BJ (cell line): ENCODE measurements at places on chromosomes 6 and 20. TPM values are rescaled to one million over a fixed set of nuclear protein-coding genes. Genes with fewer than 3 reads are reported as not detected.

GRCh38 chr20:45611054-45611453 lies 18.5 kb upstream of the WFDC10A start:
- peak; percentile 48 for DNase-seq

GRCh38 chr6:25042036-25042521 lies 106.3 kb upstream of the RIPOR2 start:
- no peak for DNase-seq

GRCh38 chr6:119323931-119324330 lies 25.6 kb downstream of the MAN1A1 start:
- DNase-seq: no peak

DNA sequence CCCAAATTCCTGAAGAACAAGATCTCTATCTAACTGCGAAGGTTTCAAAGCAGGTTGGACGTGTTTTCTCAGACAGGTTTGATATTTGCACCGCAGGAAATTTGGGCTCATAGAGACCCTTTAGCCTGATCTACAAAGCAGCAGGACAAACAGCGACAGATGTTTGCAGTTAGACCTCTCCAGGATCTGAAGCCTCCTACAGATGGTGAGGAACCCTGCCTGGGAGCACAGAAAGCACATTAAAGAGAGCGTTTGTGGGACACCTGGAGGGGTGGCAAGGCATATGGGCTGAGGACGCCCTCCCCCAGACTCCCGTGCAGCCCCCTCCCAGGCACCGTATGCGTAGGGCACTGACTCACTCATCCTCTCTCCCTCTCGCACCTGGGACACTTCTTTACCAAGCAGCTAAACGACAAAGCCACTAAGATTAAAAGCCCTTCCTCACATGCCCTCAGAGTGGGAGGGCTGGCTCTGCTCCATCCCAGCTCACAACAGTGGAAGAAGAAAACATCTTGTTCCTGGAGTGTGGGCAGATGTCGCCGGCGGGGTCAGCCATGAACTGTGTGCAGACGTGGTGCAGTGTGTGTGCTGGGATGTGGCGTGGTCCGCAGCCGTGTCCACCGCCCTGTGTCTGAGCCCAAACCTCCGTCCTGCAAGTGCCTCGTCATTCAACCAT lies 249.7 kb upstream of the AFDN start:
- no peak for DNase-seq

CST5 gene
- polyA plus RNA-seq: not detected in 2 replicates

FAM209B gene
- polyA plus RNA-seq: 0.33 TPM in 1 of 2 replicates, not detected in the other

GRCh38 chr6:108463784-108464183 lies 96.9 kb upstream of the FOXO3 start:
- DNase-seq: no peak

DNA sequence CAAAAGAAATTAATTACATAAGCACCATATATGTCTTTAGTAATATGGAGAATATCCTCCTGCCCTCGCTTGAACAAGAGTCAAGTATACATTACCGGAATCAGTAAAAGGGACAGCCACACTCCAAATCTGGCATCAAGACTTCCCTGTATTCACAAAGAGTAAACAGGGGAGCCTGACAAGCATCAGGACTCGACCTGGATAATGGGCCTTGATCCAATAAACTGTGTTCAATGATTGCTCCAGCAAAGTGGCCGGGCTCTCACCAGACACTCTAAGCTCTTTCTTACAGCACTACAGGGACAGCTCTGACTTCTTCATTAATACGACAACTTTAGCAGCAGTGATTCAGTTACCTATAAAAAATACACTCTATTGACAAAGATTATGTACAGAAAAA lies 307.9 kb upstream of the POU3F2 start:
- DNase-seq: no peak

DNA sequence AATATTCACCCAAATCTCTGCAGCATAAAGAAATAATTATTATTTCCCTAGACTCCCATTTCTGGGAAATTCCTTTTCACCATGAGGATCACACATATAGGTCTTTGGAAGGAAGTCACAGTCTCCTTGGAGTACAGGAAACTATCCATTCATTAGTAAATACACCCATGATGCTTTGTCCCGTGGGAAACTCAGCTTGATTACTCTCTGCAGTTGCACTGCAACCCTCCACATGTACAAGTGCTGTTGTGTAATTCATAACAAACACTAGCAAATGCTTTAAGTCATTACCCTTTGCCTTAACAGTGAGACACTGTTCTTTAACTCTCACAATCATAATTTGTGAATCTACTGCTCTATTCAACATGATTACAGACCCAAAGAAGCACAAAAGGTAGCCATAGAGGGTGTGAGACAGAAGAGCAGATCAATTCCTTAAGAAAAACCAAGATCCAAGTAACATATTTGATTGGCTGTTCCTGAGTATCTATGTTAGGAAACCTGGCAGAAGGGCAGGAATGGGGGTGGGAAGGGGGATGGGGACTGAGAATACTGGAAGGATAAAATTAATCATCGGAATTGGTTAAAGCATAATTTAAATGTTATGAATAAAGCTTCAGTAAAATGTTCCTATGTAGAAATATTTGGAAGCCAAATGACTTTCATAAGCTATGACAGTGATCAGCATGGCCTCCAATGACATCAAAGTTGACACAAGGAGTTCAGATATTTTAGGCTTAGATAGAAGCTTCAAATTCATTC lies 268.0 kb downstream of the HACE1 start:
- no peak for DNase-seq

GRCh38 chr6:17099401-17100059 lies 2.3 kb upstream of the STMND1 start:
- DNase-seq: no peak

GRCh38 chr6:55101157-55101556 lies 73.2 kb upstream of the HCRTR2 start:
- no peak for DNase-seq

TMEM151B gene
- polyA plus RNA-seq: not detected in 2 replicates

GRCh38 chr20:4427940-4428586 lies 293.6 kb upstream of the PRND start:
- DNase-seq: no peak

- no peak for DNase-seq
These were observed 537 bp downstream of the PPIL4 start for GRCh38 chr6:149545258-149545753.

DNA sequence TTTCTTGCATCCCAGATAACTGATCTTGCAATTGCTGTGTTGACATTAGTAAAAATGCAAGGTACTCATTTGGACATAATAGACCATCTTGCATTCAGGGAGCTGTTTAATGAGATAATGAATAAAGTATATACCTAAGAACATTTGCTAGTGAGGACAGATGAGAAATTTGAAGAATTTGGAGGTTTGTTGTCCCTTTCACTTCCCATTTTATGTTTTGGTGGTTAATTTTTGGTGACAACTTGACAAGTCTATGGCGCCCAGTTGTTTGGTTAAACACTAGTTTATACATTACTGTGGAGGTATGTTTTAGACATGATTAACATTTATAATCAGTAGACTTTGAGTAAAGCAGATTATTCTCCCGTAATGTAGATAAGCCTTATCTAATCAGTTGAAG lies 300.2 kb upstream of the SYNCRIP start:
- no peak for DNase-seq

PTCHD4 gene
- polyA plus RNA-seq: 2.1 and 3.1 TPM in 2 replicates

MMP24OS gene
- polyA plus RNA-seq: 45.4 and 47.6 TPM in 2 replicates

CHRNA4 gene
- polyA plus RNA-seq: not detected in 2 replicates

ADGB gene
- polyA plus RNA-seq: not detected in 2 replicates

DNA sequence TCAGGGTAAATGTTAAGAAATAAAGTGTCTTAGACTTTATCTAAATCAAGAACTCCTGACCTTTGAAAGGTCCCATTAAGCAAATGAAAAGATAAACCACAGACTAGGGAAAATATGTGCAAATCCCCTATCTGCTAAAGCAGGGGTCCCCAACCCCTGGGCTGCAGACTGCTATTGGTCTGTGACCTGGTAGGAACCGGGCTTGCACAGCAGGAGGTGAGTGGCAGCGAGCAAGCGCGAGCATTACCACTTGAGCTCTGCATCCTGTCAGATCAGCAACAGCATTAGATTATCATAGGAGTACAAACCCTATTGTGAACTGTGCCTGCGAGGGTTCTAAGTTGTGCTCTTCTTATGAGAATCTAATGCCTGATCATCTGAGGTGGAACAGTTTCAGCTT lies 42.4 kb downstream of the LCA5 start:
- no peak for DNase-seq

RBM38 gene
- 3.2 and 5.2 TPM in 2 replicates for polyA plus RNA-seq

SLC17A1 gene
- not detected in 2 replicates for polyA plus RNA-seq

ASIP gene
- not detected in 2 replicates for polyA plus RNA-seq

C6orf141 gene
- 0.22 and 0.32 TPM in 2 replicates for polyA plus RNA-seq

GRCh38 chr6:89976694-89977020 lies 82.4 kb downstream of the GJA10 start:
- no peak for DNase-seq

- no peak for DNase-seq
These were observed 73.9 kb downstream of the JPH2 start for GRCh38 chr20:44112889-44113617.

GRCh38 chr20:51220293-51220706 lies 197.4 kb upstream of the KCNG1 start:
- no peak for DNase-seq

DNA sequence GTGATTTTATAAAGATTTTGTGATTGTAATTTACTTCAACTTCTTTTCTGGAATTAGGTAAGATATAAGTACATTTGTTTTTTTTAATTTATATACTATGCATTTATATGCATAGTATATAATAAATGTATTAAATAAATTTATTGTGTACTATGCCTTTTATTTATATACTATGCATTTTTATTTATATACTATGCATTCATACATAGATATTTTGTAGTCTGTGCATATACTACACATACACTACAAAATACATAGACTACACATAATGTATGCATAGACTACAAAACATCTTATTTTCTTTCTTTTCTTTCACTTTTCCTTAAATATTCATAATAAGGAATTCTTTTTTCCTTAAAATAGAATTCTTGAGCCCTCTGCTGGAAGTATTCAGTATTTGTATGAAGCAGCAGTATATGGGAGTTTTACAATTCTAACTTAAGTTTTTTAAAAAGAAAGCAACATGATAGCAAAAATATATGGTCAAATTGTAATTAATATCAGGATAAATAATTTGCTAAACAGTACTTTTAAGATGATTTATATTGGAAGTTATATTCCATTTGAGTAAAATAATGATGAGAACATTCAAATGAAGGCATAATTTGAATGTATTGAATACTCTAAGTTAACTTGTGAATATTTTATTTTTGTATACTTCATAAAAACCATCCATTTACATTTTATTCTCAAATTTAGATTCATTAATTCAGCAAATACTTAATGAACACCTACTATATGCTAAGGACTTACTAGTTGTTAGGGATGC lies 129.3 kb downstream of the KLHL32 start:
- DNase-seq: no peak

- no peak for DNase-seq
These were observed 35.9 kb upstream of the POLR1H start for GRCh38 chr6:30025186-30025585.

ANGPT4 gene
- polyA plus RNA-seq: not detected in 2 replicates

MKKS gene
- 8.0 and 15.2 TPM in 2 replicates for polyA plus RNA-seq

IPCEF1 gene
- 0.02 and 0.10 TPM in 2 replicates for polyA plus RNA-seq

DNA sequence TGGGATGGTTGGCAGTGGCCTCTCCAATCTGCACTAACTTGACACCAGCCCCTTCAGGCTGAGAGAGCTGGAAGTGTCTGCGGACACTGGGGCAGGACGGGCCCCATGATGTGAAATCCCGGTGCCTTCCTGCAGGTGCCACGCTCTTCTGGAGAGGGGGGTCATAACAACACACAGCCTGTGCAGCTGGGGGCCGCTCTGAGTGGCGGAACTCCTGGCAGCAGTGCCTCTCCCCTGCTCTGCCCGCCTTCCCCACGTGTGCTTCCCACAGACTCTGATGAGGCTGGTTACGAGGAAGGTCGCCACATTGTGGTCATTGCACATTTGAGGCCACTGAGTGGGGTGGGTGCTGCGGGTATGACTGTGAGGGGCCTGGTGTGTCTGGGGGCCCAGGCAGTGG lies 145.2 kb downstream of the DTNBP1 start:
- no peak for DNase-seq

SDHAF4 gene
- polyA plus RNA-seq: 7.2 and 9.3 TPM in 2 replicates

- no peak for DNase-seq
These were observed 3.2 kb upstream of the BPIFA2 start for GRCh38 chr20:33164763-33165095.

- peak; percentile 53 for DNase-seq
These were observed 119.6 kb downstream of the KIF13A start for GRCh38 chr6:17867880-17868279.

DNA sequence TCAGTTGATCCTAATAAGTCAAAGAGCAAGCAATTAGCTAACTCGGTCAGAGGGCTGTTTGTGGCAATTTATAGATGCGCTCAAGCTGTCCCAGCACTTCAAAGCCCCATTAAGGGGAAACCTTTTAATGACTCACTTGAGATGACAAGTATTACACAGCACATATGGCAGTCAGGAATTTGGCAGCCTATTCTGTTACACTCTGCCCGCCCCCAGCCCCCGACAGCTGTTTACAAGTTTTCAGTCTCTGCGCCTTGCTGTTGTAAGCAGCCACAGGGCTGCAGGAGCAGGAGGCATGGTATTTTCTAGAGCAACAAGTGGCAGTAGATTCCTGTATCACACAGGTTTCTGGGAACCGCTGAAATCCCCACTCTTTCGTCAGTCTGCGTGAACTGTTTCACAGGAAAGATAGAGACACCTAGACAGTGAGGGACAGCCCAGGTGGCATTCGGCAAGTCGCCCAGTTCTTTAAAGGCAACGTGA lies 263.0 kb downstream of the FOXC1 start:
- peak; percentile 44 for DNase-seq

DNA sequence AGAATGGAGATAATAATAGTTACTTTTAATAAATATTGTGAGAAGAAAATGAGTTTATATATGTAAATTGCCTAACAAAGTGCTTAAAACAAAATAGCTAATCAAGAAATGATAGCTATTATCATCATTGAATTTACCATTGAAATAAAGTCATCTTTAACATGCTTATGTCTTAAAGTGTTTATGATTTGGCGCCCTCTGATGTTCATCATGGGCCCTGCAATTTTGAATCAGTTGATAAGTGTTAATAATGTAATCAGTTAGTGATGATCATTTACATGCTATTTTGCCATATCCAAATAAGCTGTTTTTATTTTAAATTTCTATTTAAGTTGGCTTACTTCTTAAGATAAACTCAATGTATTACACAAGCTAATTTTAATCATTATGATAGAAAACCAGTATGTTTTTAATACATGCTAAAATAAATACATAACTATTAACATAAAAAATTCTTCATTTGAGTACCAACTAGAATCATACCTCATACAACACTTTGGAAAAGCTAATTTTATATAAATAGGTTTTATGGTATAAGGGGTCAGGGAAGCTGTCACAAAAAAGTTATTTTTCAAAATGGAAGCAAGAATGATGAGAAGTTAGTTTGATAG lies 39.2 kb upstream of the TPD52L1 start:
- no peak for DNase-seq

DNA sequence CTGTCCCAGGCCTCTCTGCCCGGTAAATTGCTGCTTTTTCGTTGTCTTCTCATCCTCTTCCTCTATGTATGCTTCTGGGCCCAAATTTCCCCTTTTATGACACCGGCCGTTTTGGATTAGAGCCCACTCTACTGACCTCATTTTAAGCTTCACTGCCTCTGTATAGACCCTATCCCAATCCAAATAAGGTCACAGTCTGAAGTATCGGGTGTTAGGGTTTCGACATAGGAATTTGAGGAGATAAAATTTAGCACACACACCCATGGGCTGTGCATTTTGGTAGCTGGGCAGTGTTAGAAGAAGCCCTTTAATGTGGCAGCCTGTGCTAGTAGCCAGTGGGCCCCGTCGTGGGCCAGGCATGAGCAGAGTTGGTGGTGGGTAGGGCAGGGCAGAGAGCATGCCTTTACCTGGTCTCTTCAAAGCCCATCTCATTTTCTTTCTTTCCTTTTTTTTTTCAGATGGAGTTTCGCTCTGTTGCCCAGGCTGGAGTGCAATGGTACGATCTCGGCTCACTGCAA lies 27.9 kb upstream of the EZR start:
- DNase-seq: no peak

CRYBG1 gene
- 0.75 and 1.4 TPM in 2 replicates for polyA plus RNA-seq
